Skeletal muscle cell (primary cell): ENCODE measurements at places on chromosomes 6 and 20.

DNA sequence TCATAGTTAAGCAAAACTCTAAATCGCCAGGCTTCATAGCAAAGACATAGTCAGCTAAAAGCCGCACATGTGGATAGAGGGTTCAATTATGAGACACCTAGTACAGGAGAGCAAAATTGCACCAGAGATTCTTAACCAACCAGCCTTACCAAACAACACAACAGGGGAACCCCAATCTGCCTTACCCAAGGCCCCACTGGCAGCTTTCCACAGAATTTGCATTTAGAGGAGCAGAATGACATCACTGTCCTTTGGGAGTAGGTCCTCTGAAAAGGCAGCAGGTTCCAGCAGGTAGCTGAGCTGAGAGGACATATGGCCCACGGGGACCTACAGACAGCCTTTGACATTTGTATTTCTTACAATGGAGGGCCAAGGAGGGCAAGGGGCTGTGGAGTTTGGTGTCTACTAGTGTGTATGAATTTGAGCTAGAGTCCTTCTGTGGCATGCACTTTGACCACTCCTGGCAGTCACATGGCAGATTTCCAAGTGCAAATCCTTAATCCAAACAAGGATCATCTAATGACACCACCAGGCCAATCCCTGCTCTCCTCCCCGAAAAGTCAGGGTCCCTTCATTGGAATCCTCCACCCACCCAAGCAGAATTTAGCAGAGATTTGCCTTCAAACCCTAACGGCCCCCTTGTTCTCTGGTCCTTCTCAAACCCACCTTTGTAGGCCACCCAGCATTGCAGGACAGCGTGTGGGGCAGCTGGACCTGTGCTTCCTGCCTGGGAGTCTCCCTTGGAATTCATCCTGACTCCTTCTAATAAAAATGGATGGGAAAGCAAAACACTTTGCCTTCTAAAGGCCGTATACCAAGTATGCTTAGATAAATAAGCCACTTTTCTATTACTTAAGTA lies 171.2 kb upstream of the SUPT3H start:
- DNase-seq: no peak

DNA sequence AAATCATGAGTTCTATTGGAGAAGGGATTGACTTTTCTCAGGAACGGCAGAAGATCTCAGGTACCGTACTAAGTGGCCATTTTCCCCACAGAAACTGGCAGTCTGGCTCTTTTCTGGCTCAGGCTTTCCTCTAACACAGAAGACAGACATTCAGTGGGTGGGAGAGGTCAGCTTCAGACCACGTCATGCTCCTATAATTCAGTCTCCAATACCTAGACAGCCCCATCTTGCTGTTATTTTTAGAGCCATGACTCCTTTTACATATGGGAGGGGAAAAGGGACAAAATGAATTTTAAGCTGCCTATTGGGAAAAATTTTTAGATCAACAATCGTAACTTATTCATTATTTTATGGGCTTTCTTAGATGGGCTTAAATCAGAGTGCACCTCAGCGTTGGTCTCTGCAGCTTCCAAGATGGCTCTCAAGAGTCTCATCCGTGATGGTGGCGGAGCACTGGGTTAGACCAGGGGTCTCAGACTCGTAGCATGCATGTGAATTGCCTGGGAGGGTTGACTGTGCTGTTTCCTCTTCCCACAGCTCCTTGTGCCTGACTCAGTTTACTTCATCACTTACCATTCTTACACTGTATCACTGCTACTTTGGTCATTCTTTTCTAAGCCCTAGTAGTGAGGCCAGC lies 86.9 kb downstream of the TCP11 start:
- DNase-seq: no peak

DNA sequence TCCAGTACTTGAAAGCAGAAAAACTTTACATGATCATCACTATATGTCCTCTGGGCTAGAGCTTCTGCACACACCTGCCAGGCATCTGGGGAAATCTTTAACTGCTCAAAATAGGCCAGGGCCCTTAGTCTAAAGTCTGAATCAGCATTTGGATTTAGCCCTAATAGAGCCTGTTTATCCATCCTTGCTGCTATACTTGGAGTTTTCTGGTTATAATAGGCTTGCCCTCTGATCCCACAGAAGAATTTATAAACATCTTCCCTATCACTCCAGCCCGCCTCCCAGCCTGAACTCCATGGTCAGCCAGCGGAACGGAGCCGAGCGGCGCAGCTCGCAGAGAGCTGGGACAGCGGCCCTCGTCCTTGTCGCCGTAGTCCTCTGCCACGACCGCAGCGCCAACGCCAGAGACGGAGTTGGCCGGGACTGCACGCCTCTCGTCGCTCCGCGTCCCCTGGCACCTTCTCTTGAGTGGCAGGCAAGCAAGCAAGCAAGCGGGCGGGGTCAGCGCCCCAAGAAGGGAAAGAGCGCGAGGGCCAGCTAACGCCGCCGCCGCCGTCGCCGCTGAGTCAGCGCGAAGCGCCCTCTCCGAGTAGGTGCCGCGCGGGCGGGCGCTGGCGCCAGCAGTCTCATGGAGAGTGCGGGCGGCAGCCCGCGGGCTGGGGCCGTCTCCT lies 25.4 kb upstream of the ASIP start:
- peak; percentile 23 for DNase-seq

DNA sequence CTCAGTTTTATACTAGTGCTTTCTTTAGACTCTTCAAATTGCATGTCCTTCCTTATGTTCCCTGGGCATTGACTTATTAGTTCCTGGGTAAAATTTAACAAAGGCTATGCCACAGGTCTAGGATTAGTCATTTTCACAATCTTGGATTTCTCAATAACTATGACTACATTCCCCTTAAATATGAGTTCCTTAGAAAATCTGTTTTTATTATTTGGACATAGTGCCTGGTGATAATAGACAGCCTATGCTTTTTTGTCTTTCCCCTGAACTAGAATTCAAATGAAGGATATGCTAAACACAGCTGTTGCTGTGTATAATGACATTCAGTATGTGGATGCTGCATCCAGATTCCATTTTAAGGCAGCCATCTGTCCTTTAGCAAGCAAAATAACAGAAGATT lies 1252.8 kb upstream of the GJE1 start:
- DNase-seq: peak; percentile 66

DNA sequence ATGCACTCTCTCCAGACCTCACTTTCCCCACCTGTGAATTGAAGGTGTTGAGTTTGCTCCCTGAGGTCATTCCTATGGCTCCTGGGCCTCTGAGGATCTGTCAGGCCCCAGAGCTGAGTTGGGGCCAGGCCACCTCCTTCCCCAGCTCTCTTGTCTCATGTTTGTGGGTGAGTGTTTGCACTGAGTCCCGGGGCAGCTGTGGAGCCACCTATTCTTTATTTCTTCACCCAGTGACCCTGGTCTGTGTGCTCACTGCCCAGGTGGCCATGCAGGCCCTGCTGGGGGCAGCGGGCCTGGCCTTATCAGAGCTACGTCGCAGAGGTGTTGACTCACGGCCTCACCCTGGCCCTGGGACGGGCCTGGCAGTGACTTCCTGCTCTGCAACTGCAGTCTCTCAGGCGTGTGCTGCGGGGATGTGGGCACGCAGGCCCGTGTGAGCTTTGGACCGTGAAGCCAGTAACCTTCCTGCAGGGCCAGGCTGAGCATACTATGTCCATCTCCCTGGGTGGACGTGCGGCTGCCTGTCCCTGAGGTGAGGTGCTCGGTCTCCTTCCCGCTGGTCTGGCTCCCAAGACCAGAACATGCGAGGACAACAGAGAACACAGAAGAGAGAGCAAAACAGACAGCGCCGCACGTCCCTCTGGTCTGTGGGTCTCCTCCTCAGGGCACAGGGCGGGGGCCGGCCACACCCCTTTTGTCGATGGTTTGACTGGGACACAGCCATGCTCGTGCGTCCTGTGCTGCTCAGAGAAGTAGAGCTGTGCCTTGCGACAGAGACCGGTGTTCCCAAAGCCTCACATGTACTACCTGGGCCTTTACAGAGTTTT lies 12.1 kb downstream of the TMEM181 start:
- no peak for DNase-seq

DNA sequence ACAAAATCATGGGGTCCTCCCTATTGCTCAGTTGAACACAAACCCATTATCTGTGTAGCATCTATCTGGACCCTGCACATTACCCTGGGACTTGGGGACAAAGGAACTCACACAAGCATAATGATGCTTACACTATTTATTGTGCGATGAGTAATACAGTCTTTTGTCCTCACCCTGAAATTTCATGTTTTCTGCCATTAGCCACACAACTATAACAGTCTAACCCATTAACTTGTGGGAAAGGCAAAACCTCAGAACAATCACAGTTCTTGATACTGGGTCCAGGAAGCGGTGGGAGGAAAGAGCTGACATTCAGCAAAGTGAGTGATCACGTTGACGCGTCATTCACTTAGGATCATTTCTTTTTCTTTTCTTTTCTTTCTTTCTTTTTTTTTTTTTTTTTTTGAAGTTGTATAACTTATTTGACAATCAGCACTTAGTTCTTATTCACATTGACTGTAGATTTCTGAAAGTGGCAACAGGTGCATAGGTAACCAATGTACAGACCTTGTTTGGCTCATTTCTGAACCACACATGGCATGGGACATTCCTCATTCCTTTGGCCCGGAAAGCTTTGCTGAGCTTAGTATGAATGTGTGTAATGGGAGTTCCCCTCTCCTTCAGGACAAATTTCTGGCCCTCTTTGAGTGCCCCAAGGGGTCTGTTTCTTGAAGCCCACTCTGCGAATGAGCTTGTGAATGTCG lies 94.8 kb upstream of the CNKSR3 start:
- no peak for DNase-seq

- DNase-seq: no peak
These were observed 101.2 kb upstream of the STXBP5 start for GRCh38 chr6:147103007-147103406.

- no peak for DNase-seq
These were observed 156.9 kb downstream of the ASCC3 start for GRCh38 chr6:100724222-100724621.

GRCh38 chr6:53898026-53898795 lies 103.4 kb downstream of the LRRC1 start:
- DNase-seq: no peak

DNA sequence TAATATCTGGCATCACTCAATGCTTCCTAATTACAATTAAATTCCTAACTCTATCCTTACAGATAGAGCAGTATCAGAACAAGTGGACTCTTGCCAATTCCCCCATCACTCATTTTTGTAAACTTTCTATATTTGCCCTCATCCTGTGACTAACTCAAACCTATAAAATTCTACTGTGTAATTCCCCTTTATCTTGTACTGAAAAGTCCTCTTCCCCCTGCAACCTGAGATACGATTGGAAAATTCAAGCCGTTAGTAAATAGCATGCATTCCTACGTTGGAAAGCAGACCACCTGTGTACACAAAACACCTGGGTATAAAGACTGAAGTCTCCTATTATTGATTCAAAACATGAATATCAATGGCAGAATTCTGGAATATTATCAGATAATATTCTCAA lies 70.4 kb upstream of the KCNQ5 start:
- DNase-seq: no peak

DNA sequence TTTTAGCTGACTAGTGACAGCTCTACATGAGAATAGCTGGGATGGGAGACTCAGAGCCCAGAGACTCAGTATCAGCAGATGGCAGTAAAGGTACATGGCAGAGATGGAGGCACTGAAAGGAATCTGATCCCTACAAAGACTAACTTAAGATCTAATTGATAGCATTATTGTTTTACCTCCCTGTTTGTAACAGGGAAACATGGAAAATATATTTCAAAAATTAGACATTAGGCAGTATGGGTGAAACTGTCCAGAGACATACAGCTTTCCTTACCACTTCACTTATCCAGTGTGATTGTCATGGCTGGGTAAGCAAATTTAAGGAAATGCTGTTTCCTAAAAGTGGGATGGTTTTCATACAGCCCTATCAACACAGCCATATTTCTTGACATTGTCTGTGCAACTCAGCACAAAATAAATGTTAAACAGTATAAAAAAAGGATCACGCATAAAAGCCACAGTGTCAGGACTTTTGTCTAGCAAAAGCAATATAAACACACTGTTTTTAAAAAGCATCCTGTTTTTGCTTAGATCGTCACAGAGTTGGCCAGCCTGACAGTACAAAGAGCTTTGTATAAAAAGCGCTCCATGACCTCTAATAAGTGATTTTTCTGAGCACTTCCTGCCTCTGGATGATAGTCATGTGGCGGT lies 376.9 kb downstream of the PHF3 start:
- peak; percentile 29 for DNase-seq

GRCh38 chr6:71238351-71238750 lies 50.3 kb upstream of the OGFRL1 start:
- peak; percentile 57 for DNase-seq

GRCh38 chr6:11392778-11393507 lies 144.6 kb upstream of the TMEM170B start:
- DNase-seq: no peak

GRCh38 chr6:36888654-36889481 lies 3.1 kb downstream of the C6orf89 start:
- no peak for DNase-seq

- no peak for DNase-seq
These were observed 63.7 kb upstream of the CCN6 start for GRCh38 chr6:111990214-111990613.

- no peak for DNase-seq
These were observed 26.9 kb downstream of the RGS17 start for GRCh38 chr6:153104220-153104619.

DNA sequence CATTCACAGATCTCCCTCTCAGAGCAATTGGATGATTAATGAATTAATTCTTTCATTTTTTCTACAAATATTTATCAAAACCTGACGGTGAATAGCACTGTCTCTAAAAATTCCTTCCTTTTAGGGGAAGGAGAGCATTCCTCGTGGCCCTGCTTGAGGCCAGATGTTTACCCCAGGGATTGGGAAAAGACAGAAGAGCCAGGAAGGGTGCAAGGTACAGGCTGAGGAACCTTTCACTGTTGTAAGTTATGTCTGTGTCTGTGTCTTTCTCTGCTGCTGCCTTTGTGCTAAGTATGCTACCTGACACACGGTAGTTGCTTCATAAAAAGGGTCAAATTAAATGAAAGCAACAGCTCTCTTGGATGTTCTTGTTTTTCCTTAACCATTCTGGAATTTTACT lies 27.4 kb upstream of the CCN2 start:
- DNase-seq: no peak
